ELF-1 (cell line): ENCODE measurements at places on chromosomes 4 and X.

DNA sequence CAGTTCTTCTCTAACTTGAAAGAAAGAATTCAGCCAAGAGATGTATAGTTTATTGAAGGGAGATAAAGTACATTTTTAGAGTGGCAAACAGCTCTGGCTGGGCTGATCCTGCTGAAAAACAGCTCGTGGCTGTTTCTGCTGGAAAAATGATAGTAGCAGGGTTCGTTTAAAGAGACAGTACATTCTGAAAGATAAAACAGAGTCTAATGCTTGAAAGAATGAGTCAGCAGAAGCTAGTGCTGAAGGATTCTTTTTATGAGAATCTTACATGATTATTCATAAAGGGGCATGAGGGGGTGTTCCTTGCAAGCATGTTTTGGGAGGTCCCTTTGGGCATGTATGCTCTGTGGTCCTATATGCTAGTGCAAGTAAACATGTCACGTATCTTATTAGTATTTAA lies 790.0 kb downstream of the PCDH18 start:
- no peak for DNase-seq

DNA sequence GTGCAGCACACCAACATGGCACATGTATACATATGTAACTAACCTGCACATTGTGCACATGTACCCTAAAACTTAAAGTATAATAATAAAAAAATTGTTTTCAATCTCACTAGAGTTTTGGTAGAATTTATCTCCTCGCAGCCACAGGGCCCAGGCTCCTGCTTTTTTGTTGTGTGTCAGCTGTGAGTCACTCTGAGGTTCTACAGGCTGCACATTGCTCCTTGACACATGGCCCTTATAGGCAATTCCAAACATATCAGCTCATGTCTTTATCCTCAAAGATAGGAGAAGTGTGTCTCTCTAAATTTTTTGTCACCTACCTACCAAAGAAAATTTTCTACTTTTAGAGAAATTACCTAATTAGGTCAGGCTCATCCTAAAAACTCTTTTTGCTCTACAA lies 252.1 kb upstream of the ADGRL3 start:
- no peak for DNase-seq

- DNase-seq: no peak
These were observed 13.5 kb upstream of the NKX1-1 start for GRCh38 chr4:1419708-1420107.

DNA sequence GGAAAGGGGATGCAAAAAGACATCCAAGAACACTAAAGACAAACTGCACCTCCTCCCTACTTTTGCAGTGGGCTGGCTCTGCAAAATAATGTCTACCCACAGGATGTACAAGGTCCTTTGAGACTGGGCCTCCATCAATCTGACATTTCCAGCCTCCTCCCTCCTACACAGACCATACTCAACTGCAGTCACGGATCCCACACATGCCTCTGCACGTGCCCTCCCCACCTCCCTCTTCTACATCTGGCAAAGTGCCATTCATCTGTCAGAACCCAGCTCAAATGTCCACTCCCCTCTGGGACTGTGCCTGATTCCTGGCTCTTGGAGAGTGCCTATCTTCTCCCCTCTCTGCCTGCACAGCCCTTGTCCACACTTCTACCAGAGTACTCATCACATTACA lies 50.3 kb downstream of the CHRDL1 start:
- DNase-seq: no peak

- no peak for DNase-seq
These were observed 2620.0 kb downstream of the PCDH7 start for GRCh38 chr4:33340168-33340567.

DNA sequence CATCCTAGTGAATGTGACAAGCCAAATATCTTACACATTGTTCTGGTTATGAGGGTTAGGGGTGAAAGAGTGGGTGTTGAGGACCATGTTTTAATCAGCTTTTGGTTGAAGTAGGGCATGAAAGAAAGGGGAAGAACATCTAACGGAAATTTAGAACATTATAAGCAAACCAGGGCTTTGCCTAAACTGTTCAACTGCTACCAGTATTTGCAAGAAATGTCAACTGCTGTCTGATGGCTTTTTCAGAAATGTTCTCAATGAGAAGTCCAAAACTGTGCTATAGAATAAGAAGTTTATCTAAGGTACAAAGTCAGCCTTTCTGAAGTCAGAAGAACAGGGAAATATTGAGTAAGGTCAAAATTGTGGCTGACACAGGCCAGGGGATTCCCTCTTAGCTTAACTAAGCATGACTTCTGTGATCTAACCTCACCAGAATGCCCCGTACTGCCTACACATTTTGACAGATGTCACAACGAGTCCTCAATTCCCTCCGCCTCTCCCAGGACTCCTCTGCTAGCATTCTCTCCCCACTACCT lies 67.1 kb downstream of the DTHD1 start:
- DNase-seq: no peak
